ENCODE measurements at places on chromosomes 1 and 21. TPM values are rescaled to one million over a fixed set of nuclear protein-coding genes. Genes with fewer than 3 reads are reported as not detected.

GRCh38 chr1:39689635-39690034 lies 1.6 kb downstream of the HPCAL4 start:
- DNase-seq = no peak

DNA sequence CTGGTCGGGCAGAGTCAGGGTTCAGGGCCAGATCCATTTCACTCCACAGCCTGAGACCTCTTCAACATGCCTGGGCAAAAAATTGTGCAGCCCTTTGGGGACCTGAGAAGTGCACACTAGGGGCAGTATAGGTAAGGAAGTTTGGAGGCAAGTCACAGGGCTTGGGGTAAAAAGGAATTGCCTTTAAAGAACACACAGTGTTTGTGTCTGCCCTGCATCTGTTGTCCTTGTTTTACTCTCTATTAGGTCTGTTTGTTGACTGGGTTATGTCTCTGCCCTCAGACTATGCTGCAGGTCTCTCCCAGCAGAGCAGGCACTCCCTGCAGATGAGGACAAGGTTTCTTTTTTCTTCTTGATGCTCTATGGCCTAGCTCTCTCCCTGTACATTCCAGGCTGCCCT lies 22.0 kb downstream of the LDLRAD2 start:
- DNase-seq = no peak

DNA sequence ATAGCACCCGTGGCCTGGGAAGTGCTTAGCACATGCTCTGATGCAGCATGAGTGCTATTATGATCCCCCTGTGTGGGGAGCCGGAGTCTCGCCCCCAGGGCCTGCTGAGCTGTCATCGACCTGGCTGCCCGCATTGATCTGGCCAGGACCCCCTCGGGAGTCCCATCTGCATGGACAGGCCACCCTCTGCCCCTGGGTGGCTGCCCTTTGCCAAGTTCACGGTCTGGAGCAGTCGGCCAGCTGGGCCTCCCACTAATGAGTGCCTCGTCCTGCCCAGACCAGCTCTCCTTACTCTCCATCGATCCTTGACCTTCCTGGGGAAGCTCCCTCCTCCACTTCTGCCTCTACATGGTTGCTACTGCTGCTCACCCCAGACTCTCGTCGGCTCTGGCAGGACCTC lies 121.8 kb upstream of the RUNX3 start:
- no peak for DNase-seq

GRCh38 chr1:184116287-184116686 lies 64.8 kb downstream of the TSEN15 start:
- DNase-seq = peak; percentile 62

- no peak for DNase-seq
These were observed 46.2 kb upstream of the SLC44A3 start for GRCh38 chr1:94773931-94774422.

GRCh38 chr1:27513528-27513927 lies 23.6 kb upstream of the WASF2 start:
- no peak for DNase-seq

GRCh38 chr1:38834937-38835827 lies 24.4 kb downstream of the RRAGC start:
- peak; percentile 94 for DNase-seq

DNA sequence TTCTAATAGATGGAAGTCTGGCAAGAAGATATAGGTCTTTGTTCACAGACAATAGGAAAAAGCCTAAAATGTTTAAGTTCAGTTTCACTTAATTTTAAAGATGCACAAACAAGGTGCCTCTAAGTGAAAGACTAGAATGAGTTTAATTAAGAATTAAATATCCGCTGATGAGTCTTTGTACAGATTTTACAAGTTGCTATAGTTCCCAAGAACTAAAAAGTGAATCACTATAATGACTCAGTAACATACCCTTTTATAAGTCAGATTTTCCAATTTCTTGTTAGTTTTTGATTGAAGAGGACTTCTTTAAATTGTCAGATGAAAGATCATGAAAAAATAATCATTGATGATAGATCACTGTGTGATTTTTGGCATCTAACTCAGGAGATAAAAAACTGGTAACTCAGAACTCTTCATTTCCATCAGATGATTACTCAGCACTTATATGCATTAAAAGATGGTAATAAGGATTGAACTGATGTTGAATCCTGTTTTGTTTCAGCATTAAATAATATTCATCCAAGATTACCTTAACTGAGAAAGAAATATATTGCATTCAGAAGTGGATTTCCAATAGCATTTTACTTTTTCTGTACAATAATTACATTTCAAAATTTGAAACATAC lies 59.0 kb upstream of the ST6GALNAC3 start:
- DNase-seq = no peak

Gene NR1I3
- not detected for total RNA-seq

Gene WDR4
- total RNA-seq = 13.7 TPM

Gene RRAGC
- total RNA-seq = 28.0 TPM

Gene CELA3A
- total RNA-seq = not detected

Gene SHISAL2A
- not detected for total RNA-seq

Gene PTGFR
- 27.3 TPM for total RNA-seq

- no peak for DNase-seq
These were observed 205.3 kb upstream of the RAB4A start for GRCh38 chr1:229065613-229066012.

Gene OR2G6
- total RNA-seq = not detected

Gene OR2AK2
- total RNA-seq = not detected

Gene LZIC
- 52.6 TPM for total RNA-seq

Gene TMPRSS15
- total RNA-seq = not detected

Gene NHLH2
- total RNA-seq = 0.21 TPM

Gene OR14I1
- not detected for total RNA-seq

- DNase-seq = peak; percentile 53
These were observed 5.1 kb upstream of the ENAH start for GRCh38 chr1:225658041-225658440.

Gene CD52
- not detected for total RNA-seq

DNA sequence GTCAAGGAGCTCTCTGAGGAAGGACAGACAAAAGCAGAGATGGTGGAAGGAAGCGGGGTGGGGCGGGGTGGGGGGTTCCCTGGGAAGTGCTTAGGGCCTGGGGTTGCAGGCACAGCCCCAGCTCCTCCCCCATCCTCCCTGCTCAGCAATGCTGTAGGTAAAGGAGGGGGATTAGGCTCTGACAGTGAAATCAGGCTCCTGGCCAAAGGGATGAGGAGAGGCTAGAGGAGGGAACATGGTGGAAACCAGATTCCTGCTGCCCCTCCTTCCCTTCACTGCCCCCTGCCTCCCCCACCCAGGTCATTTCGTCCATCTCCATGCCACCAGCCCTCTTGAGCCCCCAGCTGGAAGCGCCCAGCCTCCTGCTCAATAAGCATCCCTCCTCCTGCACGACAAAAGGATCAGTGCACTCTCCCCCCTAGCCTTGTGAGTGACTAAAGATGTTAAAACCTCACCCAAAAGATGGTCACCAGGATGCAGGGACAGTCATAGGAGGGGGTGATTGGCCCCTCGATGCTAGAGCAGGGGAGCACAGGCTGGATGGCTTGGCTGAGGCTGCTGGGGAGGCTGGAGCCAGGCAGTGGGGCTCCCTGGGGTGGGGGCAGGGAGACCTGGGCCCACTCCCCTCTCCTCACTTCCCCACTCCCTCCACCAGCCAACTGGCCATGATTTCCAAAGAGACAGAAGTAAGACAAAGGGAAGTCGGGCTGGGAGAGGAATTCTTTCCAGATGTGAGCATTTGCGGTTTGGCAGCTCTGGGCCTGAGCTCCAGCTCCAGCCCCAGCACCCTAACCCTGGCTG lies 2.2 kb upstream of the CRABP2 start:
- DNase-seq = peak; percentile 88

Gene SLC35E2B
- 36.9 TPM for total RNA-seq

Gene RAP1GAP
- 2.7 TPM for total RNA-seq

Gene DNASE2B
- total RNA-seq = 2.1 TPM

DNA sequence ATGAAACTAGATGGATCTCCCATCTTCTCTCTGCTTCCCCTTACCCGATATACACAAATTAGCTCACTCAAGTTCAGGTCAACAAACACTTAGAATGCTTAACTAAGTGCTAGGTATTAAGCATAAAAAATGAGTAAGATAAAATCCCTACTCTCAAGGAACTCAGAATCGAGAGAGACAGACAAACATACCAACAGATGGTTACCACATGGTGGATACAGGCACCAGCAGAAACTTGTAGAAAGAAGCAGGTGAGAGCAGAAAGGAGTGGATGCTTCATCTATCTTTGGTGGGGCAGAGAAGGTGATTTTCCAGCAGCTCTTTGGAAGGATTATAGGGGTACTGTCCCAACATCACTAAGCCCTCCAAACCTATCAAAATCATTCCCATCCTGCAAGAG lies 32.2 kb downstream of the C8B start:
- no peak for DNase-seq

DNA sequence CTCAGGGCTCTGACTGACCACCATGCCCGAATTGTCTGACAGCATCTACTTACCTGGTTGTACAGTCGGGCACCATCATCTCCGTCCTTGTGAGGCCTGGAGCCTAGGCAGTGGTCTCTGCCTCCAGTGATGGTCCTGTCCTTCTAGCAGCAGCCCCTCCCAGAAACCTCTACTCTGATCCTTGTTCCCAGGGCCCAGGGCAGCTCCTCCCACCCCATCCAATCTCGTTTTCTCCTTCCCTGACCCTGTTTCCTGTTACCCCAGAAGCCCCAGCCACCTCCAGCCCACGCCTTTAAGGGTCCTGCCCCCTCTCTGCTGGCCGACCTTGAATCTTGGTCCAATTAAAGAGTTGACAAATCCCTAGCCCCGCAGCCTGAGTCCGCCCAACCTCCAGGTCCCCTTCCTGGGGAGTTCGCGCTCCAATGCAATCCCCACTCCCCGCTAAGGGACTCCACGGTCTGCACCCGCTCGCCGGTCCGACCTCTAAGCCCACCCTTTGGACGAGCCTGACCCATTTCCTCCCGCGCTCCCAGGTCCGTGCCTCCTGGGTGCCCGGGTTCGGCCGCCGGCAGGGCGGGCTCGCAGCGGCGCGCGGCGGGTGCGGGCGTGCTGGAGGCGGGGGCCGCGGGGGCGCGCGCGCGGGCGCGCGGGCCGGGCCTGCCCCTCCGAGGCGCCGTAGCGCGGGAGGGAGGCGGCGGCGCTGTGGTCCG lies at the start of gene B4GALT2:
Gene B4GALT2 (plus strand): TSS at position 660 of the 710 bp plus-strand sequence. CDS start 1,951 bp downstream, outside the sequence.
- peak; percentile 55 for DNase-seq

GRCh38 chr21:40496116-40496515 lies 350.8 kb downstream of the DSCAM start:
- no peak for DNase-seq
